ENCODE measurements at places on chromosomes 2 and 18.

DNA sequence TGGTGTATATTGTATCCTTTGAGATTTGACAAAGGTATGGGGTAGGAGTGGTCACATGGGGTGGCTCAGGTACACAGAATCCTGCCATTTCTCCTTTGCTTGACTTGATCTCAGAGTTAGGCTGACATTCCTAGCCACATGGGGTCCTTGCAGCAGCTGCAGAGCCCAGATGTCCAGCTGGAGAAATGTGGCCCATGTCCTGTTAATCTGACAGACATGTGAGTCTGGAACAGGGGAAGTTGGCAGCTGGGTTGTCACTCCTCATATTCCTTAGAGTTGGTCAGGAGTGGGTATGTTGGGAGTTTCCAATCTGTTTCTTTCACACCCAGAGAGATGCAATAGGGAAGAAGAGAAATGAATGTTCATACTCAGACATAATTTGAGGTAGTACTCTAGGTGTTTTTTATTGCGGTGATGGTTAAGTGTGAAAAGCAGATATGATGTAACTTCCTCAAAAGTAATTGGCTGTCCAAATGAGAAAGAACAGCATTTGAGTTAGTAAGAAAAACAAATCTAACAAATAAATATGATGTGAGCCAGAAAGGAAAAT is 402.6 kb upstream of the MEIS1 start:
- DNase-seq: no peak

GRCh38 chr2:11309706-11310105 is 34.7 kb downstream of the ROCK2 start:
- DNase-seq: no peak

DNA sequence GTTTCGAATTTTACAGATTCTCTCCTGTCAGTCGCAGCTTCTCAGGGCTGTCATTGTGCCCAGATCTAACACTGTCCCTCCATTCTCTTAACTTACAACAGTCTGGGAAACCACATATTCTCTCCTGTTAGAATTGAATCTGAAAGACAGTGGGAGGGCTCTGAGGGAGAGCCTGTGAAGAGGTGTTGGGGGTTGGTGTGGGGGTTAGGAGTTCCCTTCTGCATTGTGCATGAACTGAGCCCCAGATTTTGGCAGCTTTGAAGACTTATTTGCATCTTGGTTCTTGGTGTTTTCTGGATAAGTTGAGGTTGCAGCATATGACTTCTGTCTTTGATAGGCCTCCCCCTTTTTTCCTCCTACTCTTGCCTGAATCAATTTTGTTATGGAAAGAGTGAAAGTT is 64.1 kb downstream of the TANC1 start:
- DNase-seq: no peak

DNA sequence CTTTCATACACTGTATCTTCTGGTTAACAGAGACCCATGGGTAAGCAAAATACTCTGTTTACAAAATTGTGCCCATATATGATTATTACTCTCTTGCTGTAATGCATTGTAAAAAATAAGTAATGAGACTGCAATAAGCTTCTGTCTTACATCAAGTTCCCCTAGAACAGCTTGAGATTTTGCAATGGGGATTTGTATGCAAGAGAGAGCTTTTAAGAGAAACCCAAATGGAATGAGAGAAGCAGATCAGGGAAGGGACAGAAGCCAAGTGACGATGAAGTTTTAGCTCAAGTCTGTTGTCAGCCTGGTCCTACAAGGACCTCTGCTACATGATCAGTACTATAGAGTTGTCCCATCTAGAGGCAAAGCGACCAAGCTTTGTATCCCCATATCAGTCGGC is 218.1 kb upstream of the VWC2L start:
- no peak for DNase-seq

DNA sequence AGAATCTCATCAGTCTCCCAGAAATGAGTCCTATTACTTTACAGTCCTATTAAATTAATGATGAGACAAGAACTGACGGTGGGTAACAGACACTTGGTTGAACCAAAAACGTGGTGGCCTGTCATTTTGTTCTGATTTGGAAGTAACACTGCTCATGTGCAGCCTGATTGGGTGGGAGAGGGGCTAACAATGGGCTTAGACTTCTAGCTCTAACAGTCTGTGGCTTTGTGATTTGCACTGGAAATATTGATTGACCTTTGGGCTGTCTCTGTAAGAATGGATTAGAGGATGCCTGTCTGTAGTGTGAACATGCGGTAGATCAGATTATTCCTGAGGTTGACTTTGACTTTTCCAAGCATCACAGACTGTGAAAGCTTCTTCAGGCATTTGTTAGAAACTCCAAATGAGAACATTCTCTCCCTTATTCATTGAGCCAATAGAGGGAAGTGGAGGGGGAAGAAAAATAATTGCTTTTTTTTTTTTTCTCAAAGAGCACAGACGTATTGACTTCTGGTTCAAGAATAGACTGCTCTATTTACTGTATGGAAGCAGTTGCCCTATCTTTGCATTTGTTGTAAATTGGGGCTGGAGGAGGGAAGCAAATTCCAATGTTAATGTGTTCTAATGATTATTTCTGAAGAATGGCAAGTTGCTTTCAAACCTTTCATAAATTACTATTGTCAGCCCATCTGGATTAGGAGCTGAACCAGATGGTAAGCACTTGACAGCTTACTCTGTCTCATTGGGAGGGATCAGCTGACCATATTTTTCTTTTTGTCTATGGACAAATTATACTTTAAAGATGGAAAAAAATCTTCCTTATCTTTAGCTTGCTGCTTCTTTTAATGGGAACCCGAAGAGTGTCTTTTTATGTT is 85.8 kb upstream of the TTN start:
- DNase-seq: no peak

- no peak for DNase-seq
Observed at GRCh38 chr2:74373985-74374384, 6.1 kb downstream of the DCTN1 start.

- DNase-seq: no peak
Observed at GRCh38 chr18:8626414-8627106, 17.3 kb downstream of the RAB12 start.

- no peak for DNase-seq
Observed at GRCh38 chr18:13256444-13257305, 38.1 kb downstream of the LDLRAD4 start.

DNA sequence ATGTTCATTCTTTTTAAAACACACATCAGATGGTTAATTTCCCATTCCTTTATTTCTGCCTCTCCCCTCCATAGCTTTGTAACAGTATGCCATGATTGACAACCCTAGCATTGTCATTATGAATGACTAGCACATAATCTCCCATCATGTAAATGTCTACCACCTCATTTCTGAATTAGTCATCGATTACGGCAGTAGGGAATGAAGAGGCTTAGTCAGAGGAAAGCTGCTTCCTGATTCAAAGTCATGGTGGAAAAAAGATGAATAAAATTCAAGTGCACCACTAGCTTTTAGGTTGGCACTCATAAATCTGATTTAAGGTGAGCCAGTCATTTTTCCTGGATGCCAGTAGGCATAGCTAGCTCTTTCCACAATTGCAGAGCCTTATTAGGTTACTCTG is 19.1 kb upstream of the ACMSD start:
- DNase-seq: no peak

Data from stimulated activated CD4-positive, alpha-beta T cell treated with anti-CD3 and anti-CD28 coated beads, Interleukin-4, amount 100 ng/mL, for 4 hours (primary cell).